ENCODE measurements at places on chromosomes 5 and 9. TPM values are rescaled to one million over a fixed set of nuclear protein-coding genes. Genes with fewer than 3 reads are reported as not detected.
A peak's percentile ranks its signal among the peaks of the same experiment; 100 is the strongest.

DNA sequence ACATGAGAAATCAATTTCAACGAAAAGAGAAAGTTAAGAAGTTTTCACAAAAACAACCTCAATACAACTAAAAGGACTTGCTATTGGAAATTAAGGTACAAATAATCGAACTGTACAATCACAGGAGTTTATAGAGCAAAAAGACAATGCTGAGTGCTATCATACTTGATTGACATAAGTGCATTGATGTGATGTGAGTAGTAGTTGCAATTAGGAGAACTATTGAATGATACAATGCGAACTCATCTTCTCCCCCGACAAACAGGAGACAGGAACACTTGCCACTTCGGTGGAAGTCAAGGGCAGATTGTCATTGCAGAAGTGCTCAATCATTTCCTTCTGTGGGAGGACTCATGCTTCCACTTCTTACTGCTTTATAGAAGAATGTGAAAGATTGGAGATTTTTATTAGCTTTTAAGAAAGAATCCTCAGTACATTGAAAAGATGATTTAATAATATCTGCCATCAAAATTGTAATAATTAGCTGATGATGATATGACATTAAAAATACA lies 276.6 kb upstream of the MPDZ start:
- no peak for DNase-seq

GRCh38 chr5:4947106-4947505 lies 193.0 kb upstream of the ADAMTS16 start:
- DNase-seq = no peak

- DNase-seq = no peak
These were observed 217.7 kb upstream of the PANK3 start for GRCh38 chr5:168796593-168797580.

GRCh38 chr5:69404659-69405330 lies 10.1 kb upstream of the MARVELD2 start:
- DNase-seq = no peak

DNA sequence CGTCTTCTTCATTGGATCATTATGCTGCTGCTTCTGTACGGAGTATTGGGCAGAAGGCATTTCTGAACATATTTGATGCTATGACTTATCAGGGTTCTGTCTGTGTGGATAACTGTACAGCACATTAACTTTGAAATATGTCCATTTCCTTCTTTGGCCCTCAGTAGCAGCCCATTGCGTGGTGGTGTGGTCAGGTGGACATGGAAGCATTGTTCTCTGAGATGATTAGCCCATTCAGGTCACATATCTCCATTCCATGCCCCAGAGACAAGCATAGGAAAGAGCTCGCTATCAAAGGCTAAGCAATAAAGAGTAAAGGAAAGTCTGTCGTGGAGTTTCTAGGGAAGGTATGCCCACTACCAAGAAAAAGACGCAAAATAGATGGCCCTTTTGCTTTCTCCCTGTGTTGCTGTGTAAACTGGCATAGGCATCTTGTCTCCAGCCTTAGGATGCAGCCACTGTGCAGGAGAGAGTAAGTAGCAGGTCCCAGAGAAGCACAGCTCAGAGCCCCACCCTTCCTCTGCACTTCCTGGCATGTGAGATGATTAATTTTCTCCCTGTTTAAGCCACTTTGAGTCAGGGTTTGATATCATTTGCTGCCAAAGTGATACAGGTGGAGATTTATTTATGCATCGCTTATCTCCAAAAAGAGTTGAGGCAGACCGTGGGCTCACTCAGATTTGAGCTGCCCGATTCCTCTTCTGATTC lies 221.9 kb downstream of the PDZD2 start:
- no peak for DNase-seq

- no peak for DNase-seq
These were observed 261.5 kb downstream of the CEMIP2 start for GRCh38 chr9:71506821-71507220.

DNA sequence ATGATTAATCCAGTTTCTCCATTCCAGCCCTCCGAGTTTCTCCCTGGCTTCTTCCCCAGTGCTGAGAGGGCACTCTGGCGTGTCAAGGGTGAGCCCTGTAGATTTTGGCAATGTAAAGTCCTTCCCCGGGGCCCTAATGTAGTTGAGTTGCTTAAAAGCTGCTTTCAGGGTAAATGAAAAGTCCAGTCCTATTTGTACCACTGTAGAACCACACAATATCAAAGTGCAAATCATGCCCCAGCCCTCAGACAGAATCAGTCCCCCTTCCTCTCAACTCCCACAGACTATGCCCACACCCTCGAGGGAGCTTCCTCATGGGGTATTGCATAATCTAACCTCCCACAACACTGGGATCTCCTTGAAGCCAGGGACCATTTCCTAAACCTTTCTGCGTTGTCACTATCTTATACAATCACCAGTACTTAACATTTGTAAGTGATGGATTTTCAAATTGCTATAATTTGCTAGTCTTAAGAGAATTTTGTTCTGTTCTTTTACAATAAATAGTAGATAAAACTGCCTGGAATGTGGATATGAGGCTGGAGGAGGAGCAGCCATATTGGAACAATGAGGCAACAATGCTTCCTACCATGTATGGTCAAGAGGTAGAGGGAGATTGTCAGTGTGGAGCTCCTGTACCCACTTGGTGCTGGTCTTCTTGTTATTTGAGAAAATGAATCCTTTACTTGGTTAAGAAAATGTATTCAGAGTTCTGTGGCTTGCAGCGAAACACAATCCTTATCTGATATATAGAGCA lies 34.4 kb downstream of the ZNF366 start:
- DNase-seq = no peak

- DNase-seq = no peak
These were observed 254.5 kb downstream of the ELAVL2 start for GRCh38 chr9:23571414-23572104.

DNA sequence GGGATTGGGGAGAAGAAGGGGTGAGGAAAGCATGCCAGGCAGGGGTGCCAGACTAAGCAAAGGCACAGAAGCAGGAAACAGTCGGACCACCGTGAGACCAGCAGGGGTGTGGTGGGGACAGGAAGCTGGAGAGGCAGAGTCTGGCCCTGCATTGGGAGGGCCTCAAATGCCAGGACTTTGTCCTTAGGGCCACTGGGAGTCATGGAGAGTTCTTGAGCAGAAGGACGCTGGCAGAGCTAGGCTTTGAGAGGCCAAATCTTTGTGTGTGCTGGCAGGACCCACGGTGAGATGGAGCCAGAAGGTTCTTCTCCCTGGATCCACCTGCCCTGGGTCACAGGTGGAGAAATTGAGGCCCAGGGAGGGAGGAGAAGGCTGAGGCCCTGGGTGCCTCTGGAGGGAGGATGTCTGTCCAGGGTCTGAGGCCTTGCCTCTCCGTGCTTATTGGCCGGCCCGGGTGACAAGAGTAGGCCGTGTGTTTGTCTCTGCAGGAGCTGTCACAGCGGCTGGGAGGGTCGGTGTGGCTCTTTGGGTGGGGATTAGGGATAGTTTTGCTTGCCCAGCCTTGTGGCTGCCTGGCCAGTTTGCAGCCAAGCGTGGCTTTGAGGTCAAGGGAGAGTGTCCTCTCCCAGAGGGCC lies 1.8 kb upstream of the ENG start:
- no peak for DNase-seq

DNA sequence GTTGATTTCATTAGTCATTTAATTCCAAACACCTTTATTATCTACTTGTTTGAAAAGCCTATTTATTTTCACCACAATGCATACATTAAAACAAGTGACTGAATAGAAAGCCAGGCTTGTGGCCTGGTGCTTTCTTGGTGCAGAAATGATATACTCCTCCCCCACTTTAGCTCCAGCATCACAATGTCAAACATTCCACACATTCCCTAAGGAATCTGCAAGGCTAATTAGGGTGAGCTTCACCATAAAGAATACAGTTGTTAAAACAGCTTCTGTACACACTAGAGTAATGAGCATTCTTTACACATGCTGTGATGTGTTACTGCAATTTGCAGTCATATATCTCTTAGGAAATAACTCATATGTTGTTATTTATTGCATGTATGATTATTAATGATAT lies 705.7 kb downstream of the CETN3 start:
- peak; percentile 52 for DNase-seq

GRCh38 chr5:61328791-61329549 lies 3.1 kb upstream of the ZSWIM6 start:
- DNase-seq = no peak

DNA sequence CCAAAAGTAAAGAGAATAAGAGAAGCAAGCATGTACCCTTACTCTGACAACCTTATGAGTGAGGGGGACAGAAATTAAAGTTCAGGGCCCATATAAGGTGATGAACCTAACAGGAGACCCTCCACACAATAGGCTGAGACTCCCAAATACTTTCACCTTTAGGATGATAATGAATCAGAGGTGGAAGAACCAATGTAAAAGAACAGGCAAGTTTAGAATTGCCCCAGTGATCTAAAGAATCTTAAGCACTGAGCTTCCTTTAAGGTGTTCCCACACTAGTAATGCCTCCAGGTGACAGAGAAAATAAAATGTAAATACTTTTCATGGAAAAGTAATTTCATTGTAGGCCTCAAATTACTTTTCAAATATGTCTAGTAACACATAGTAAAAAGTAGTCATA lies 8.2 kb upstream of the FAM151B start:
- no peak for DNase-seq

- DNase-seq = no peak
These were observed 60.2 kb downstream of the MELK start for GRCh38 chr9:36632892-36633291.

DNA sequence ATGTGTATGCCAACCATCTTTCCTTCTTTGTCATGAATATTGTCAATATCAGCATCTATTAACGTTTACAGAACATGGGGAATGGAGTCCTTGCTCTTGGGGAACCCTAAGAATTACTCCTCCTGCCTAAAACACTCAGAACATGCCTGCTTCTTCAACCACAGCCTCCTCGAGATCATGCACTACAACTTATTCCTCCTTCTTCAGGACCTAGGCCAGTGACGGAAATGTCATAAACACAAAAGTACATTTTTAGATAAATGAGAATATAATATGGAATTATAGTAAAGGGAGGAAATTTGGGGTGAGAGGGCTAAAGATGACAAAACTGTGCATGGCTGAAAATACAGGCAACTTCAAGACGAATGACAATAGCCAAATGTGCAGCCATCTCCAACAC lies 3.1 kb upstream of the IFNK start:
- no peak for DNase-seq

DNA sequence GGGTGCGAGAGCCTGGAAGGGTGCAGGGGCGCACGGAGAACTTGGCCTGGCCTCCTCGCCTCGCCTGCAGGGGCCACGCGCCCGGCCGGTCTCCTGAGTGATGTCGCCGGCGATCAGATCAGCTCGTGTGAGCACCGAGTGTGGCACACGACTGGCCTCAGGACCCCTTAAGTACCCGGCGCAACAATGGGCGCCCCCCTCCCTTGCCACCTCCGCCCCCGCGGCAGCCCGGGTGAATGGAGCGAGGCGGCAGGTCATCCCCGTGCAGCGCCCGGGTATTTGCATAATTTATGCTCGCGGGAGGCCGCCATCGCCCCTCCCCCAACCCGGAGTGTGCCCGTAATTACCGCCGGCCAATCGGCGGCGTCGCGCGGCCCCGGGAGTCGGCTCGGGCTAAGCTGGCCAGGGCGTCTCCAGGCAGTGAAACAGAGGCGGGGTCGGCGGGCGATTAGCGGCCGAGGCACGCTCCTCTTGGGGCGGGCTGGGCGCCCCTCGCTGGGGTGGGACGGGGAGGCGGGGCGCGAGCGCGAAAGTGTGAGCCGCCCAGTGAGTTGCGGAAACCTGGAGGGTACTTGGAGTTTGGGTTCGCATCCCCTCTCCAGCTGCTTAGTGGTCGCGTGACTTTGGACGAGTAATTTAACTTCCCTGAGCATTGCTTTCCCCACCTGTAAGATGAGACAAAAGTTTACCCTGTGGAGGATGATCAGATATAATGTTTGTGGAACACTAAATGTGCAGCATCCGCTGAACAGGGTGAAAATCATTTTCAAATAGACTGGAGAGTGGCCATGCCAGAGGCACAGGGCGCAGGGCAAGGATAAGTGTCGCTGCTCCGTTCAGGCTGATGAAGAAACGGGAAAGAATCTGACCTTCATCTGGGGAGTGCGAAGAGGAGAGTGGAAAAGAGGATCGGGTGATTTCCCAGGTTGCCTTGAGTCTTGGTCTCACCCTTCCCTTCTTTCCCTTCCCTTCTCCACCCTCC lies at the start of gene NEUROG1:
NEUROG1 (minus strand) TSS at position 145 of the 982 bp plus-strand sequence. CDS start 274 bp downstream, outside the sequence.
- no peak for DNase-seq

GRCh38 chr9:109010746-109011145 lies 2.6 kb downstream of the CTNNAL1 start:
- no peak for DNase-seq

- no peak for DNase-seq
These were observed 441.2 kb upstream of the ZNF462 start for GRCh38 chr9:106421772-106422171.

- no peak for DNase-seq
These were observed 8.2 kb downstream of the TMEM268 start for GRCh38 chr9:114619191-114619761.

DNA sequence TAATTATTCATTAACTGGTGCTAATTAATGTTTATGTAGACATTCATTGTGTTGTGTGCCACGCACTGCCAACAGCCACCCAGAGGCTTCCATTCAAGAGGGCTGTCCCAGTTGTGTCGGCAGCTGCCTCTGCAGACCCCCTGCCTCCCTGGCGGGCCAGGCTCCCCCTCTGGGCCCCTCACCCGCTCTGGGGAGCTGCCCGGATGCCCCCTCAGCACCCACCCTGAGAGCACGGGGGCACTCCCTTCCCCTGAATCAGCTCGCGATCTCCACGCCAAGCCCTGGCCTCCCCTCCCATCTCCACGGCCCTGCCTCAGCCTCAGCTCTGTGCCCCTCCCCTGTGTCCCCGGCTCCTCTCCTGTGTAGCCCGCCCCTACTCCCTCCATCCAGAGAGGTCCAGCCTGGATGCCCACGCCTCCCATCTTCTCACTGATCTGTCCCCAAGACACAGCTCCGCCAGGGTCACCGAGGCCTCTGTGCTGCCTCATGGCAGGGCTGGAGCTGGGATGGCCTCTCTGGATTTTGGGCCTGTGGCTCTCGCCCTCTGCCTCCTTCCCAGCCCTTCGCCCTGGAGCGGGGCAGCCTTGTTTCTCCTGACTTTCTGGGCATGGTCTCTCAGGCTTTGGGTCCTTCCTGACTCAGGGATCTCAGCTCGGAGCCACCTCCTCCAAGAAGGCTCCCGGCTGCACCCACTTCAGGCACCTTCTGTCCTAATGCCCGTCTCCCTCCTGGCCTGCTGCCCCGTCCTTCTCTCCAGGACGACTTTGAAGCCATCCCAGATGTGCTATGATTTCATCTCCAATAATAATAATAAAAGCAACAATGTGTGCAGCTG lies 16.0 kb upstream of the SLC9A3 start:
- DNase-seq = no peak

Gene IFNA13
- polyA plus RNA-seq = not detected

Gene CAPSL
- polyA plus RNA-seq = 5.3 TPM

Gene PPP1R26
- 28.3 TPM for polyA plus RNA-seq

Gene RLN1
- 0.86 TPM for polyA plus RNA-seq

Gene PTPRD
- 92.4 TPM for polyA plus RNA-seq

Gene SLC34A1
- polyA plus RNA-seq = 157 TPM

Gene PDE8B
- polyA plus RNA-seq = 4.4 TPM

Gene PCDHGB1
- polyA plus RNA-seq = 1.9 TPM

Gene SOHLH1
- polyA plus RNA-seq = not detected

Gene NUP188
- 40.5 TPM for polyA plus RNA-seq

Gene SNCAIP
- polyA plus RNA-seq = 31.8 TPM

Gene ADAMTSL2
- 1.3 TPM for polyA plus RNA-seq

Gene PLCXD3
- polyA plus RNA-seq = 0.47 TPM

Gene ZNF346
- 21.3 TPM for polyA plus RNA-seq

Gene LCN15
- not detected for polyA plus RNA-seq

Gene NSG2
- 0.17 TPM for polyA plus RNA-seq

Gene WDR31
- 7.9 TPM for polyA plus RNA-seq

Data from right renal cortex interstitium (tissue), 3 donors.